ENCODE measurements at places on chromosomes 4 and X. TPM values are rescaled to one million over a fixed set of nuclear protein-coding genes. Genes with fewer than 3 reads are reported as not detected.

Gene GUCY2F
- not detected for total RNA-seq

Gene COX7B2
- total RNA-seq, result not detected

Gene USP17L26
- total RNA-seq, result not detected

Gene CRMP1
- 6.9 TPM for total RNA-seq

Gene FAM53A
- total RNA-seq, result 1.6 TPM

Gene CCKAR
- not detected for total RNA-seq
